Naive thymus-derived CD4-positive, alpha-beta T cell (primary cell): ENCODE measurements at places on chromosomes 13 and 19. TPM values are rescaled to one million over a fixed set of nuclear protein-coding genes. Genes with fewer than 3 reads are reported as not detected.

The FAM216B gene
- not detected for total RNA-seq

The PSMD8 gene
- total RNA-seq = 181 and 191 TPM in 2 replicates

The IFNL1 gene
- not detected for total RNA-seq

The CCDC70 gene
- not detected for total RNA-seq

The CBY2 gene
- total RNA-seq = not detected

The S1PR5 gene
- 0.67 TPM for total RNA-seq

The RCBTB2 gene
- total RNA-seq = 10.1 TPM

- H3K4me3 ChIP-seq = no peak overlapping the region
- no peak for DNase-seq
- H3K27ac ChIP-seq = no peak overlapping the region
- no peaks in the 10 kb centered on the region for H3K36me3 ChIP-seq
These were observed 19.3 kb downstream of the PALM start for GRCh38 chr19:728011-728410.

DNA sequence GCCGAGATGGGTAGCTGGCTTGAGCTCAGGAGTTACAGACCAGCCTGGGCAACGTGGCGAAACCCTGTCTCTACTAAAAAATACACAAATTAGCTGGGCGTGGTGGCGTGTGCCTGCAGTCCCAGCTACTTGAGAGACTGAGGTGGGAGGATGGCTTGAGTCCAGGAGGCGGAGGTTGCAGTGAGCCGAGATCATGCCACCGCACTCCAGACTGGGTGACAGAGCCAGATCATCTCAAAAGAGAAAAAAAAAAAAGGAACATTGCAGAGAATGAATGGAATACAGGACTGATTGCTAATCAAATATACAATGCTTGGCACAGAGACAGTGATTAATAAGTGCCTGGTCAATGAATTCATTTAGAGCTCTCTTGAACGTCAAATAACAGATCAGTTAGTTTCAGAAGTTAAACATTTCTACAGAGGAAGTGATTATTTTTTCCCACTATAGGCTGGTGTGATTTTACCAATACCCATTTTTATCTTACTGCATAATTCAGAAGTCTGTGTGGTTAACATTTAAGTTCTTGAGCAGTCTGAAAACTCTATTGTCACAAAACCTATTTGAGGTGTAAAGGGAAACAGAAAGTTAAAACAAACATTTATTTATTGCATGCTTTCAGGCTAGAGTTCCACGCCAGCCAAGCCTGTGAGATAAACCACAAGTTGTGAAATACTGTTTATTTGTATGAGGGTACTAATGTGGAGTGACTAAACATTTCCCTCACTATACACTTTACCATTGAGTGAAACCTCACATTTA lies 7.7 kb upstream of the TBC1D4 start:
- no peaks in the 10 kb centered on the region for H3K4me1 ChIP-seq
- H3K4me3 ChIP-seq = no peak overlapping the region
- H3K36me3 ChIP-seq = no peaks in the 10 kb centered on the region
- peaks cover 9% of the 10 kb centered on the region for H3K27me3 ChIP-seq

DNA sequence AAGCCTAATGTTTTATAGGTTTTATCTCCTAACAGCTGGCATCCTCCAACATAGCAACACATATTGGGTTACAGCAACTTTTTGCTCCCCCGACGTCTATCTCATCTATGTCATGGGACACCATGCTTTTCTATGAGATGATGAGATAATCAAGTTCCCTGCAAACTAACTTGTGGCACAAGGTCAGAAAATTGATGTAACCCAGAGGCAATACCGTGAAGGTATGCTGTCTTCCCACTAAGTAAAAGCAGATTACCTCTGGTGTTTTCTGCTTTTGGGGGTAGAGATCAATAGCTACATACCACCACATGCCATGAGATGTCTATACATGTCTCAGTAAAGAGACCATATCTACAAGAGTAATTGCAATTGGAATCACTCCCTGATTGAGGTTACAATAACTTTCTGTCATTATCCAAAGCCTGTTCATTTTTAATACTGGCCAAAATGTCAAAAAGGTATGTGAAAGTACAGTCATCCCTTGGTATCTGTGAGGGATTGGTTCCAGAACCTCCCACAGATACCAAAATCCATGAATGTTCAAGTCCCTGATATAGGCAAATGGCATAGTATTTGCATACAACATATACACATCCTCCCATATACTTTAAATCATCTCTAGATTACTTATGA lies 131.3 kb downstream of the CYSLTR2 start:
- DNase-seq = no peak
- no peaks in the 10 kb centered on the region for H3K36me3 ChIP-seq
- H3K4me1 ChIP-seq = no peaks in the 10 kb centered on the region
- no peak overlapping the region for H3K4me3 ChIP-seq
- no peaks in the 10 kb centered on the region for H3K27me3 ChIP-seq

DNA sequence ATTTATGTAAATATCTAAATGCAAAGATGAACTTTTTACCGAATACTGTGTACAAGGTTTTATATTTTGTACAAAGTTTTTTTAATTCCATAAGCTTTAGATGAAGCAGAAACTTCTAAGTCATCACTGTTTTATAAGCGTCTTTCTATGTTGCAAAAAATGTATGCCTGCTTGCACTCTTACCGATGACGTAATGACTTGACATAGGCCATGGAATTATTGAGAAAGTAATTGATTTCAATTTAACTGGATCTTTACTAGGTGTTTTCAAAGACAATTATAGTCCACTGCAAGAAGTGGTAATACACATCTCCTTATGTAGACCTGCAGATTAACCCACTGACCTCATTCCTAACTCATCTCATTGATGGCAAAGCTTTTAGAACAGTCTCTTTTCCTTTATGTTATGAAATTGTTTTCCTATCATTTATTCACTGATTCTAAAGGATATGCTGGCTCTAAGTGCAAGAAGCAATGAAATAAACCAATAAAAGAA lies 10.4 kb downstream of the DACH1 start:
- H3K27ac ChIP-seq = no peak overlapping the region
- DNase-seq = no peak
- H3K4me3 ChIP-seq = no peak overlapping the region
- H3K4me1 ChIP-seq = no peaks in the 10 kb centered on the region

DNA sequence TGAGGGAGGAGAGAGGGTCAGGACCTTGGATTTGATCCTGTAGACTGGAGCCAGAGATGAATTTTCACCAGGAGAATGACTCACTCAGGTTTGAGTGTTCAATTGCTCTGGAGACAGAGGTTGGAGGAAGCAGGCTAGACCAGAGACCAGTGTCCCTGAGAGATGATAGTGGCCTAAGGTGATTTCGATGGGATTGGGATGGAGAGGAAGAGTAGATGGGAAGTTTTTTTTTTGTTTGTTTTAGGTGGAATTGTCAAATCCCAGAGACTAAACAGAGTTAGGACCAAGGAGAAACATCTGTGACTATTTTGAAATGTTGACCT lies 2.3 kb downstream of the CEBPG start:
- no peaks in the 10 kb centered on the region for H3K27me3 ChIP-seq
- H3K27ac ChIP-seq = no peak overlapping the region
- peaks cover 19% of the 10 kb centered on the region for H3K4me1 ChIP-seq
- no peaks in the 10 kb centered on the region for H3K36me3 ChIP-seq
- no peak for DNase-seq
- no peak overlapping the region for H3K4me3 ChIP-seq

- no peaks in the 10 kb centered on the region for H3K4me1 ChIP-seq
- H3K4me3 ChIP-seq = no peak overlapping the region
- no peaks in the 10 kb centered on the region for H3K27me3 ChIP-seq
- no peak overlapping the region for H3K27ac ChIP-seq
- DNase-seq = no peak
These were observed 72.8 kb upstream of the PCDH8 start for GRCh38 chr13:52921194-52921593.

- no peaks in the 10 kb centered on the region for H3K4me1 ChIP-seq
- no peaks in the 10 kb centered on the region for H3K36me3 ChIP-seq
- no peak overlapping the region for H3K4me3 ChIP-seq
- H3K27ac ChIP-seq = no peak overlapping the region
- H3K27me3 ChIP-seq = peaks cover 4% of the 10 kb centered on the region
- no peak for DNase-seq
These were observed 13.8 kb downstream of the FGF21 start for GRCh38 chr19:48768994-48769713.

DNA sequence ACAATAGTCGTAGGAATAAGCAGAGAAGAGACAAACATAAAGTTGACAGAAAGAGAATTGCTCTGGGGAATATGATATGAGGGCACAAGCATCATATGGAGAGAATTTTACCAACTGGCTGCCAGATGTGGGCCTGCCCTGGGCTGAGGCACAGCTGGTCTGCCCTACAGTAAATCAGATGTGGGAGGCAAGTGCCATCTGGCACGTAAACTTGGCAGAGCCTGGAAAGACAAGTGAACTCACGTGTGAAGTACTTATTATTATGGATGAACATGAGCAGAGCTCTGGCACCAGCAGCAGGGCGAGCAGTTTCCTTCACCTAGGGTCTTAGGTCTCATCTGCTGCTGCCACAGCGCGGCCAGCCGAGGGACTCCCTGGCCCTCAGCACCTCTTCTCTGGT lies 20.6 kb downstream of the PCDH8 start:
- no peak overlapping the region for H3K27ac ChIP-seq
- no peaks in the 10 kb centered on the region for H3K36me3 ChIP-seq
- no peaks in the 10 kb centered on the region for H3K27me3 ChIP-seq
- H3K4me1 ChIP-seq = no peaks in the 10 kb centered on the region
- no peak overlapping the region for H3K4me3 ChIP-seq

DNA sequence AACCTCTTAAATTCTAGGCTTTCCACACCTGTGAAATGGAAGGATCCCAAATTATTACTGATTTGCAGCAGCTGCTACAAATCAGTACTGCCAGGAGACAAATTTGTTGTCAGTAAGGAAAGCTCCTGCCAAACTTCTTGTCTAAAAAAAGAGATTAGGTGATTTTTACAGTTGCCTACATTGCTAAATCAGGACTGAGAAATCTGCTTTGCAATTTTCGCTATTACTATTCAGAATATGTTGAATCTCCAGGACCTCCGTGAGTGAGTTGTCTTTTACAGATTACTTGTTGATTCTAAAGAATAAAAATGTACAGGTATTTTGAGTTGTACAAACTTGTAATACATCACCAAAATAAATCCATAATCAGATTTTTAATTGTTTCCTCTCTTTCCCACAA lies 1815.9 kb downstream of the PCDH9 start:
- H3K4me1 ChIP-seq = no peaks in the 10 kb centered on the region
- H3K36me3 ChIP-seq = no peaks in the 10 kb centered on the region
- H3K4me3 ChIP-seq = no peak overlapping the region
- DNase-seq = no peak
- H3K27me3 ChIP-seq = no peaks in the 10 kb centered on the region

DNA sequence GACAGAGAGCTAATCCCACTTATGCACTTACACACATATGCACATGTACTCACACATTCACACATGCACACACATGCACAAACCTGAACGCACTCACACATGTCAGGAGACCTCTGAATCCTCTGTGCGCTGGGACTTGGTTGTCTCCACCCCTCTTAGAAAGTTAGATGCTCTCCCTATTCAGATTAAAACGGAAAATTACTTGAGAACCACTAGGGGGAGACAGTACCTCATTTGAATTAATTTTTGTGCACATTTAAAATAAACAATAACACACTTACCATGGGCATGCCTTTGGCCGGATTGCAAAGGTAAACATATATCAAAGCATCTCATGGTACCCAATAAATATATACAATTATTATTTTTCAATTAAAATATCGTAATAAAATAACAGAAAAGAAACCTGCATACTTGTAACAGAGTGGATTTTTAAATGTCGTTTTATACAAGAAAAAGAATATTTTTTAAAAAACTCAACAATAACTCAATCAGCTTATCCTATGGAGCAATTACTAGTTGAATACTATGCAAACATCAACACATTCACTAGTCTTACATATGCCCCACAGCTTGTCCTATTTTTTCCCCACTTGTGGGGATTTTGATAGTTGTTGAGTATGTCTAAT lies 9.5 kb upstream of the LILRB4 start:
- no peak for DNase-seq
- H3K4me3 ChIP-seq = no peak overlapping the region
- no peaks in the 10 kb centered on the region for H3K36me3 ChIP-seq

DNA sequence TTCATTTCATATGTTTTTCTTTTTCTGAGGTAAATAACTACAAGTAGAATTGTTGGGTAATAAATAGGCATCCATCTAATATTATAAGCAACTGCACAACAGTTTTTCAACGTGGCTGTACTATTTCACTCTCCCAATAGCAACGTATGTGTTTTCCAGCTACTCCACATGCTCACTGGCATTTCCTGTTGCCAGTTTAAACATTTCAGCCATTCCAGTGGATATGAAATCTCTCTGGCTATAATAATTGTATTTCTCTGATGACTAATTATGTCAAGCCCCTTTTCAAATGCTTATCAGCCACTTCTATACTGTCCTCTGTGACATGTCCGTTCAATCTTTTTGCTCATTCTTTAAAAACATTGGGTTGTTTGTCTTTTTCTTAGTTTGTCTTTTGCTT lies 26.8 kb upstream of the ALOX5AP start:
- no peak for DNase-seq
- H3K27ac ChIP-seq = no peak overlapping the region
- H3K4me3 ChIP-seq = no peak overlapping the region
- H3K36me3 ChIP-seq = no peaks in the 10 kb centered on the region
- H3K27me3 ChIP-seq = no peaks in the 10 kb centered on the region

- H3K4me1 ChIP-seq = no peaks in the 10 kb centered on the region
- no peak for DNase-seq
- no peak overlapping the region for H3K4me3 ChIP-seq
These were observed 31.0 kb downstream of the CILP2 start for GRCh38 chr19:19568802-19569756.

DNA sequence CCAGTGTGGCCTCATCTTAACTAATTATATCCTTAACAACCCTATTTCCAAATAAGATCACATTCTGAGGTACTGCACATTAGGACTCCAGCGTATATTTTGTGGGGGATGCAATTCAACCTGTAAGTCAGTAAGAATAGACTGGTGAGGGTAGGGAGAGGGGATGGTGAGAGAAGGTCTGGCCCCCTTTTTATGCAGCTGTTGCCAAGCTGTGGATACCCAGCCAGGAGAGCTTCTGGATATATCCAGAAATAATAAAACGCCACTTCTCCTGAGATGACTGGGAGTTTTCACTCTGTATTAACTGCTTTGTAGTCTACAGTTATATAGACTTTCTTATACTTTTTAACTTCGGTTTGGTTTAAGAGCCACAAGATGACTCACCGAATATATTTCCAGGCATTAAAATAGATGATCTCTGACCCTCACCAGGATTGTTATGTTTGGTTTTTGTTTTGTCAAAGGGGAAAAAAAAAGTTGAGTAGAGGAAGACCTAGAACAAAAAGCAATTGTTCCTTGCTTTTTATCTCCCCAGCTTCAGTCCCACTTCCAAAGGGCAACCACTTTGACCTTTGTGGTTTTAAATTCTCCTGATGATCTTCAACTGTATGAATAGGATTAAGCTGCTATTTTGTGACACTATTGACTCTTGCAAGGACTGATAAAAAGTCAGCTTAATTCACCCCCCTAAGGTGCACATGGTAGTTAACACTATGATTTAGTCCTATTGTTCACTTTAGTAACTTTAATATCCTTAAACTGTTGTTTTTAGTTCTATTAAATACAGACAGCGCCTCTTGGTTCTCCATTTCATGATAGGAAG lies 3.1 kb upstream of the NEK3 start:
- DNase-seq = no peak
- H3K36me3 ChIP-seq = no peaks in the 10 kb centered on the region
- peaks cover 6% of the 10 kb centered on the region for H3K4me1 ChIP-seq
- no peak overlapping the region for H3K27ac ChIP-seq
- no peaks in the 10 kb centered on the region for H3K27me3 ChIP-seq
